ENCODE measurements at places on chromosomes 16 and 17. TPM values are rescaled to one million over a fixed set of nuclear protein-coding genes. Genes with fewer than 3 reads are reported as not detected.

ABCC11 gene
- total RNA-seq, result not detected

CEP295NL gene
- total RNA-seq, result not detected

USP43 gene
- 0.91 TPM for total RNA-seq

TEX14 gene
- under 0.01 TPM for total RNA-seq

RDM1 gene
- 0.80 TPM for total RNA-seq

KRT32 gene
- total RNA-seq, result not detected

COX6A2 gene
- total RNA-seq, result not detected

HIGD1B gene
- total RNA-seq, result not detected

RSAD1 gene
- total RNA-seq, result 13.3 TPM

SLC25A10 gene
- 22.8 TPM for total RNA-seq

HASPIN gene
- 4.6 TPM for total RNA-seq

GDPD3 gene
- total RNA-seq, result 4.2 TPM

CSH2 gene
- total RNA-seq, result not detected

SRL gene
- total RNA-seq, result 1.0 TPM

KRTAP4-6 gene
- not detected for total RNA-seq

CYLD gene
- 13.7 TPM for total RNA-seq

KCNH4 gene
- not detected for total RNA-seq

RHBDF1 gene
- total RNA-seq, result 28.1 TPM

UMOD gene
- total RNA-seq, result not detected

OR3A1 gene
- total RNA-seq, result not detected

RBFOX1 gene
- 0.24 TPM for total RNA-seq

AATK gene
- 0.08 TPM for total RNA-seq

SRCIN1 gene
- total RNA-seq, result not detected

PLD6 gene
- total RNA-seq, result 1.3 TPM

DNASE1L2 gene
- total RNA-seq, result 6.4 TPM

PRAC1 gene
- total RNA-seq, result not detected

LASP1 gene
- 232 TPM for total RNA-seq

CCL7 gene
- total RNA-seq, result 2.4 TPM

GGT6 gene
- total RNA-seq, result not detected

JPH3 gene
- 0.08 TPM for total RNA-seq

CCL16 gene
- not detected for total RNA-seq

TERB1 gene
- total RNA-seq, result not detected

TRIM37 gene
- total RNA-seq, result 10.3 TPM

SLC47A2 gene
- not detected for total RNA-seq

KIF2B gene
- total RNA-seq, result not detected

CDIPT gene
- total RNA-seq, result 89.0 TPM

Data from epithelial cell of alveolus of lung (primary cell).